ENCODE measurements at places on chromosomes 6 and 20.

GRCh38 chr6:139173172-139173571 lies 38.3 kb downstream of the HECA start:
- peak; percentile 21 for DNase-seq

DNA sequence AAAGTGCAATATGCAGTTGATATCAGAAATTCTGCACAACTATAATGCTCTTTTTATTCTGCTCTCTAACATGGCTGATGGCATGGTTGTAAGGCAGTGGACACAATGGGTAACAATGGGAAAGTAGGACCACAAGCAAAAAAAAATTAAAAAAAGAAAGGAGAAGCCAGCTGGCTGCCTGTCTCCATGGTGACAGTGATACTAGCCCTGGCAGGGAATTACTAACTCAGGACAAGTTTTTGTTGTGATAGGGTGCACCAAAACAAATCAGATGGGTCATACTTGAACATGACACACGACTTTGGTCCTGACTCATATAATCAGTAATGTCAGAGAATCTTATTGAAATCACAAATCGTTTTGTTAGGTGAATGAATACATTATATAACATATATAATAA lies 169.4 kb downstream of the TRDN start:
- no peak for DNase-seq

DNA sequence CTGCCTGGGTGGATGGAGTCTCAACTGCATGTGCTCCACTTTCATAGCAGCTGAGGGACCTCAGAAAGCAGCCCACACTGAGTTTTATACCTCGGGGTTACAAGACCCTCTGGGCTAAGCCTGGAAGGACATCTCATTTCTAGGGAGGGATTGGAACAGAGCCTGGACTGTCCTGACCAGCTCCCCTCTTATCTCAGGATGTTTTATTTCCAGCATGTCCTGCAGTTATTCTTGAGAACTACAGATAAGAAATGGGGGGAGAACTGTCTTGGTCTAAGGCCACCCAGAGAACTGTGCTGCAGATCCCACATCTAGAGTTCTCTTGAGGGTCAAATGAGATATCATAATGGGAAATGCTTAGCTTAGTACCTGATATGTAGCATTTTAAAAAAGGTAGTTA lies 97.3 kb upstream of the CHD6 start:
- DNase-seq: no peak

DNA sequence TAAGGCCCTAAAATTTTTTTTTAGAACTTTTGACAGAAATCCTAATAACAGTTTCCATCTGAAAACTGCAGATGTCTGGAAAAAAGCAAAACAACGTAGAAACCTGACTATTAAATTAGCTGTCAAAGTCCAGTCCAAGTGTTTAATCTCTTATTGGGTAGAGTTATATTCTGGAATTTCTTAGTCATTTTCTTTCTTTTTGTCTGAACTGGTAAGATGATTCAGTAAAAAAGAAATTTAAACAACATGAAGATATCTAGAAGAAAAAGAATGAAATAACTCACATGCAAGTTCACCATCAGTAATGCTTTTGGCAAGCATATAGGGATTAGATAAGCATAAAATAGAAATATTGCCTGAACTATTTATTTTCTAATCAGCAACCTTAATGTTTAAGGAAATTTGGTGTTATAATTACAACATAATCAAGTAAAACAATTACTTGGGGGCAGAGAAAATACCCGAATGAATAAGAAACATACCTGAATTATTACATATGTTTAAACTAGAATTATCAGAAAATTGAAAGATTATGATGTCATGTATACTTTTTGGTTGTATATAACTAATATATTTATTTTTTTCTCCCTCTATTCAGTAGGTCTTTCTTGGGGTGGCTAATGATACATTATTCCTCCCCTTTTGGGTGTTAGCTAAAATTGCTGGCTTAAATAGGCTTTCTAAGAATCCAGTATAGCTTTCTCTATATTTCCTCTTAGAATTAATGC lies 51.1 kb downstream of the FAM83B start:
- no peak for DNase-seq

GRCh38 chr6:4776493-4777393 lies 539 bp downstream of the CDYL start:
- DNase-seq: peak; percentile 28

DNA sequence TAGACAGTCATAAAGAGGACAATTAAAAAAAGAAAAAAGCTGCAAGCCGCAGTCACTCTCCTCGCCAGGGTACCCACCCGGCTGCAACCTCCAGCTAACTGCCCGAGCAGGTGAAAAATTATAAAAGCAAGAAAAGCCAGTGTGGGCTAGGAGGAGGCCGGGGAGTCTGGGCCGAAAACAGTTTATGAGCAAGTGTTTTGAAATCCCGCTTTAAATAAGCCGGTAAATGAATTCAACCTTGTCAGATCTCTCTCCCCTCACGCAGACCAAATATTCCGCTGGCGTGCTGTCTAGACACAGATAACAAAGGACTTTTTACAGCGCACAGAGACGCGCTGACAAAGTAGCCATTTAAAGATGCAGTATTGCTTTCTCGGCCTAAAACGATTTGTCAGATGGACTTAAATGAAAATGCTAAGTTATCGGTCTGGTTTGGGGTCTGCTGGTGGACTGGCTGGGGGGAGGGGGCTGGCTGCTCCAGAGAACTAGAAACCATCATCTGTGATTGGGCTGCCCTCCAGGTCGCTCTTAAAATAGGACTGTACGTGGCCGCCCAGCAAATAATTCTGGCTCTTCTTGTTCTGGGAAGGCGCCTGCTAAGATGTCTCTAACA lies 24.6 kb downstream of the PMEPA1 start:
- no peak for DNase-seq

GRCh38 chr20:22507240-22507961 lies 77.0 kb downstream of the FOXA2 start:
- no peak for DNase-seq

DNA sequence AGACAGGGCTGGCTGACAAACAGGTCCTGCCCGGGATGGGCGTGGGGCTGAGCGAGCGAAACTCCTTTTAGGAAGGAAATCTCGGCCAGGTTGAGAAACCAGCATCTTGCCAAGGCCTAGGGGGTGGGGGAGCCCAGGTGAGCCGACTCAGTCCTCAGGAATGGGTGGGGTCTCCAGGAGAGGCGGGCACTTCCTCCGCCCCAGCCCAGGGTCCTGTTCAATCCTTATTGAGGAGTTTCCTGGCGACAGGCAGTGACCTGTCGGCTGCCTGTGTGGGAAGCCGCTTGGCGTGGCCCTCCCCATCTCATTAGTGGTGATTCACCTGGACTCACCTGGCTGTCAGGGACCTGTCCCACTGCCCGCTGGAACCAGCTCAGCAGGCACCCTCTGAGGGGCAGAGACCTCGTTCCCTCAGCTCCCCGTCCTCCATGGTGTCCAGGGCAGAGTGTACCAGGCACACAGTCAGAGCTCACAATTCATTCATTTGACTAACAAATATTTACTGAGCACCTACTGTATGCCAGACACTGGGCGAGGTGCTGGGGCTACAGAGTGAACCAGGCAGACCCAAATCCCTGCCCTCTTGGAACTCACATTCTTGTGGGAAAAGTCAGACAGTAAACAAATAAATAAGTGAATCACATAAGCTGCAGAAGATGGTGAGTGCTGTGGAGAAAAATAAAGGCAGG lies 51.1 kb downstream of the FGD2 start:
- no peak for DNase-seq

DNA sequence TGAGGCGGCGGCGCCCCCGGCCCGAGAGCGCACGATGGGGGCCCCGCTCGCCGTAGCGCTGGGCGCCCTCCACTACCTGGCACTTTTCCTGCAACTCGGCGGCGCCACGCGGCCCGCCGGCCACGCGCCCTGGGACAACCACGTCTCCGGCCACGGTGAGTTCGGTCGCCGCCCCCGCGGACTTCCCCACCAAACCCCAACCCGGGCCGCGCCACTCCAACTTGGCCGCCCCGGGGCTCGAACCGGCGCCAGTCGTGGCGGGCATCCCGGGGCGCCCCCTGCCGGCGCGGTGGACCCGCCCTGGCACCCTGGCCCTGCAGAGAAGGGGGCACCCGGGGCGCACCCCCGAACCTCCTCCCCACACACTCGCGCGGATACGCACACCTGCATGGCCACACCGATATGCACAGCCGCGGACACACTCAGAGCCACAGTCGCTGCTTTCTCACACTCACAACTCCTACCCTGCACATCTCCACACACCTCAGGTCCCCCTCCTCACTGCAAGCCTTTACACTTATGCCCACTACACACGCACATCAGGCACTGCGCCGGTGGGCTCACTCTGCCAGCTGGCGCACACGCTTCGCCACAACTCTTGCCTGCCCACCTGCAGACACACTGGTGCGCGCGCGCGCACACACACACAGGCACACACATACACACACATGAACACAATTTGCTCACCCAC lies 535 bp downstream of the VSTM2L start:
- no peak for DNase-seq

DNA sequence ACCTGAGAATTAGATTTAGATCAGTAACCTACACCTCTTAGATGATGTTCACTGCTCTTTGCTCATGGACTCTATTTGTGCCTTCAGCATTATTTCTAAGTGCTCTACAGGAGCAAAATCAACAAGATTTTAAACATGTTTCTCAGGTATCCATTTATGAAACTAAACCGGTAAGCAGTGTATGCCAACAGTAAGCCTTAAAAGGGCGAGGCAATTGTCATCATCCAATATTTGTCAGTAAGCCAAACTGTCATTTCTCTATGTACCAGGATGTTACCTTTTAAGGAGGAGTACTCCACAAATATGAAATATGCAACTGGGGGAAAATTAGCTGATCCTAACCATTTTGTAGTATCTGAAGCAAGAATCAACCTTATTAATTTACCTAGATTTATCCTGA lies 69.6 kb upstream of the ZNF184 start:
- DNase-seq: no peak

- DNase-seq: no peak
Measured at GRCh38 chr6:143579703-143580102, 68.2 kb upstream of the FUCA2 start.

- DNase-seq: no peak
Measured at GRCh38 chr6:127582777-127583462, 5.9 kb downstream of the C6orf58 start.

DNA sequence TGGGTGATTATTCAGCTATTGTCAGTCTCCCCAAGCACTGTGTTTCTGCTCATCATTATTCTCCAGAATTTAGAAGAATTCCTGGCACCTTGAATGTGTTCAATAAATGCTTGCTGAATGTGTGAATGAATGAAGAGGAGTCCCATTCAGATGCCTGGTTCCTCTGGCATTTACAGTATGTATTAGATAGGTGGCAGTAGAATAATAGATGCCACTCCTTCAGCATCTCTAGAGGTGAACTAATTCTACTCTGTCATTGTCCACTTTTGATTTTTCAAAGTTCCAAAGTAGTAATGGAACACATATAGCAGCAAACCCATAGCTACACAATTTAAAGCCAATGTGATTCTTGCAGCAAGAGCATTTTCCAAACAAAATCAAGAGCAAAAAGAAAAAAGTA lies 118.9 kb upstream of the CEP162 start:
- DNase-seq: no peak

DNA sequence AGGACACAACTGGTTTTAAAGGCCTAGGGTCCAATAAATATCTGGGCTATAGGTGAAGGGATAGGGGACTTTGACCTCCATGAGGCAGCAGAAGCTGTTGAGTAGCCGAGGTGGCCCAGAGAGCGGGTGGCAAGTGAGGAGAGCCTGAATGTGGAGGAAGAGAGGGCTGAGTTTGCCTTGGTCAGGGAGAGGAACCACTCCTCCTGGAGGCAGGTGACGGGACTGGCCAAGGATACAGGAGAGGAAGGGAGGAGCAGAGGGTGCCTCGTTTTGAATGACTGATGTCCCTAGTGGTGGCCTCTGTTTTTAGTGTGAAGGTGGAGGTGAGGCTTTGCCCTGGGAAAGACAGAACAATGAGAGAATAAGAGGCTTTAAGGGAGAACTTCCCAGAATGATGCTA lies 19.1 kb upstream of the AAR2 start:
- DNase-seq: no peak

DNA sequence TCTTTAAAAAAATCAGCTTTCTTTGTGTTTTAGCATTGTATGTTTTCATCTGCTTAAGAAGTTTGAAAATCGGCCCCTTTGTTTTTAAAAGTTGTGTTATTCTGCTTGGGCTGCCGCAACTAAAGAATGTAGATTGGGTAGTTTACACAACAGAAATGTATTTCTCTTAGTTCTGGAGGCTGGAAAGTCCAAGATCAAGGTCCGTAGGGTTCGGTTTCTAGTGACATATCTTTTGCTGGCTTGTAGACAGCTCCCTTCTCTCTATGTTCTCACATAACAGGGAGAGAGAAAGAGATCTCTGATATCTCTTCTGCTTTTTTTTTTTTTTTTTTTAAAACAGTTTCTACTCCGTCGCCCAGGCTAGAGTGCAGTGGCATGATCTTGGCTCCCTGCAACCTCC lies 138.6 kb downstream of the TBC1D7 start:
- DNase-seq: no peak

DNA sequence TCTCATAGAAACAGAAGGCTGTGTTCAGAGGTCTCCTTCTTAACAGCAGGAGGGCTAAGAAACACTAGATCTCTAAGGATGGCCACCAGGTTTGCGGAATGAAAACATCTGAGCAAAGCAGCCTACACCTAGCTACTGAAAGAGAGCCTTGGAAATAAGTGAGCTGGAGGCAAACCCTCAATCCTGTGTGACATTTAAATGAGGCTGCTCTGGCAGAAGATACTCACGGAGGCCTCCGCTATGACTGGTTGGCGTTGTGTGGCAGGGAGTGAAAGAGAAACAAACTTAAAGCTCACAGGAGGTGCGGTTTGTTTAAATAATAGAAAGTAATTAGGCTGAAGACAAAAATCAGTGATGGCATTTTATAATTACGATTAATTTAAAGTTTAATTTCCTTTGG lies 162.0 kb upstream of the RNF217 start:
- no peak for DNase-seq

DNA sequence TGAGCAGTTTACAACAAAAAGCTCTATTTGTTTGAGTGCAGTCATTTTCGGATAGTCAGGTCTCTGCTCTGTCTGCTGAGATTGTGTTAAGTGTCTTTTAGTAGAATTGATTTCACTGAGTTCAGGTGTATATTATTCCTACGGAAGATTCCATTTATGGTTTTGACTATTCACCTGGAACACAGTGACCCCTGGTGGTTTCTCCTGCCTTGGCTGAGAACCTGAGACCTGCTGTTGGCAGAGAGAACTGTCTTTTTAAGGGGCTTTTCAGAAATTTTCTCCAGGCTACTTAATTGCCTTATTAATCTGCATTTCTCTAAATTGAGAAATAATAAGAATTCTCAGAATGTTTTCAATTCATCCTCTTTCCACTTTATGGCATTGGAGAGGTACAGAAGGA lies 508.0 kb downstream of the TBC1D32 start:
- no peak for DNase-seq

GRCh38 chr6:168774381-168774780 lies 333.4 kb downstream of the SMOC2 start:
- DNase-seq: no peak

- no peak for DNase-seq
Measured at GRCh38 chr20:54013471-54013870, 56.9 kb downstream of the BCAS1 start.

GRCh38 chr20:40275738-40276137 lies 413.3 kb downstream of the MAFB start:
- DNase-seq: no peak

Measured in effector CD4-positive, alpha-beta T cell (primary cell).